ENCODE measurements at places on chromosomes 4 and X. TPM values are rescaled to one million over a fixed set of nuclear protein-coding genes. Genes with fewer than 3 reads are reported as not detected.

GRCh38 chr4:6343939-6344408 is 74.3 kb downstream of the WFS1 start:
- no peaks in the 10 kb centered on the region for H3K4me1 ChIP-seq
- DNase-seq: peak; percentile 34
- H3K27me3 ChIP-seq: peaks cover 58% of the 10 kb centered on the region
- H3K36me3 ChIP-seq: no peaks in the 10 kb centered on the region
- no peak overlapping the region for H3K27ac ChIP-seq

GRCh38 chr4:74097631-74098426 is 1.2 kb downstream of the CXCL2 start:
- H3K4me1 ChIP-seq: peaks cover 41% of the 10 kb centered on the region
- no peaks in the 10 kb centered on the region for H3K27me3 ChIP-seq
- peak overlapping the region; percentile 93 for H3K27ac ChIP-seq
- H3K36me3 ChIP-seq: peaks cover 14% of the 10 kb centered on the region
- peak; percentile 56 for DNase-seq
- H3K4me3 ChIP-seq: peak overlapping the region; percentile 75

DNA sequence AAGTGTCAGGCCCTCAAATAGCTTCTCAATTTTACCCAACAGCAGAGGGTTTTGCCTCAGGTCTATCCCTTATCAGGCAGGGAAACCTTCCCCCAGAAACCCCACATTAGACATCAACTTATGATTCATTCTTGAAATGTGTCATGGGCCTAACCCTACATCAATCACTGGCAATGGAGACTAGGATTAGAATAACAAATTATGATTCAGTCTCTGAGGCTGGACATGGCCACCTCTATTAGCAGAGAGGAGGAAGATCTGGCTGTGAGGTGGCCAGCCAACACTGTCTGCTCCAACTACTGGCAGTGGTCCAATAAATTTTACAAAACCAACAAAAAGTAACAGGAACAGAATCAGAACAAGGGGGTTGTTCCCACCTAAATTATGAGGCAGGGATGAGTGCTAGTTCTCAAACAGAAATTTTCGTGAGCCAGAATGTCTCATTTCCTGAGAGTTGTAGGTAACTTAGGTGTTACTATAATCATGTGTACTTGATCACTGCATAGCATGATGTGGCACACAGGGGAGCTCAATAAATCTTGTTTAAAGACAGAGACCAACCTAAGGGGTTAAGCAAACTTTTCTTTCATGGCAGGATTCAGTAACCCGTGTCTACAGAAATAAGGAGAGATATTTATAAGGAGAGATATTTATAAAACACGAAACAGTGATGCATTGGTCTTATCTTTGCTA is 126.8 kb downstream of the NFKB1 start:
- H3K4me3 ChIP-seq: no peak overlapping the region
- H3K27ac ChIP-seq: no peak overlapping the region
- peaks cover 3% of the 10 kb centered on the region for H3K36me3 ChIP-seq
- no peaks in the 10 kb centered on the region for H3K4me1 ChIP-seq
- DNase-seq: no peak
- H3K27me3 ChIP-seq: no peaks in the 10 kb centered on the region

DNA sequence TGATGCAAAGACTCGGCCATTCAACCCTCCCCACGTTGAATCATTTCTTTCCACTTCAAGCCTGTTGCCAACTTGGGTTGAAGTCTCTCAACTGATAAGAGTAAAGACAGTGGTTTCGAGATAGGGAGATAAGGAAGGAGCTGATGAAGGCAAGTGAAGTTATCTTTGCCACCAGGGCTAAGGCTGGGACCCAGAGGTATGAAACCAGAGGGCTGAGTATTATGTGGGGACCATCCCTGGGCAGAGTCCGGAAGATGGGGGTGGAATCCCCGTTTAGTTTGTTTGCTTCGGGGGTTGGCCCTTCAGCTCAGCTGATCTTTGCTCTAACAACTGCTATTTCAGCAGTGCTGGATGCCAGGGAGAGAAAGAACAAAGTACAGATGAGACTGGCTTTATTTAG is 2.3 kb upstream of the XPNPEP2 start:
- peaks cover 3% of the 10 kb centered on the region for H3K4me1 ChIP-seq
- H3K4me3 ChIP-seq: no peak overlapping the region
- H3K36me3 ChIP-seq: no peaks in the 10 kb centered on the region
- no peak for DNase-seq
- no peak overlapping the region for H3K27ac ChIP-seq

DNA sequence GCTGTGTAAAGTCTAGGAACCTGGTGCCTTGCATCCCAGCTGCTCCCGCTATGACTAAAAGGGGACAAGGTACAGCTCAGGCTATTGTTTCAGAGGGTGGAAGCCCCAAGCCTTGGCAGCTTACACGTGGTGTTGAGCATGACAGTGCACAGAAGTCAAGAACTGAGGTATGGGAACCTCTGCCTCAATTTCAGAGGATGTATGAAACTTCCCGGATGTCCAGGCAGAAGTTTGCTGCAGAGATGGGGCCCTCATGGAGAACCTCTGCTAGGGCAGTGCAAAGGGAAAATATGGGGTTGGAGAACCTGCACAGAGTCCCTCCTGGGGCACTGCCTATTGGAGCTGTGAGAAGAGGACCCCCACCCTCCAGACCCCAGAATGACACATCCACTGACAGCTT is 76.6 kb downstream of the DDX60 start:
- H3K4me1 ChIP-seq: no peaks in the 10 kb centered on the region
- H3K4me3 ChIP-seq: no peak overlapping the region
- no peak for DNase-seq
- no peak overlapping the region for H3K27ac ChIP-seq
- no peaks in the 10 kb centered on the region for H3K27me3 ChIP-seq

GRCh38 chr4:168162604-168163003 is 70.3 kb downstream of the ANXA10 start:
- H3K4me1 ChIP-seq: no peaks in the 10 kb centered on the region
- no peak overlapping the region for H3K4me3 ChIP-seq
- H3K27ac ChIP-seq: no peak overlapping the region
- H3K36me3 ChIP-seq: no peaks in the 10 kb centered on the region
- H3K27me3 ChIP-seq: no peaks in the 10 kb centered on the region
- DNase-seq: no peak

DNA sequence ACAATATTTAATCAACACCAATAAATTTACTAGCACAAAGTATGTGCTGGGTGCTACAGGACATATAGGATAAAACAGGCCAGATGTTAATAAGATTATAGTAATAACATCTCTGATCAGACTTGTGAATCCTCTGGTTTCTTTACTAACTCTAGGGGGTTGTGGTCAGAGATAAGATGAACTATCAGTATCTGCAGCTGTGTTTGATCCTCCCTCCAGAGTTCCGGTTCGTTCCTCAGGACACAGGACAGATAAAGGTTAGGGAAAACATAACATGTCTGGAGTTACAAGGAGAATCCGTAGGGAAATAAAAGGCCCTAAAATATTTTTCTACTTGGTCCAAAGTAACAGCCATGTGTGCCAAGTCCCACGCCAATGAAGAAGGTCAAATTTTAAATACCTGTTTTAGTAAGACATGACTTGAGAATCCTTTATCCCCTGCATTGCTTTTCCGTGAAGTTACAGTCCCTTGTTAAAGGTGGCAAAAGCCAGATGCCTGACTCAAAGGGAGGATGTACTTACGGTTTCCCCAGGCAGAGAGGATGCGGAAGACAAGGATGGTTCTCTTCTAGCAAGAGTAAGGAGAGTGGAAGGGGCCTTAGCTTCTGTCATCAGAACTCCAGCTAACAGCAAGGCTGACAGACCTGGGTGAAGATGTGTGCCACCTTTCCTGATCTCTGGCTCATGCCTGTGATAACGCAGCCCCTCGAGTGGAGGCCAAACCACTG is 44.4 kb downstream of the KIAA0232 start:
- no peak overlapping the region for H3K4me3 ChIP-seq
- H3K4me1 ChIP-seq: peaks cover 3% of the 10 kb centered on the region
- H3K36me3 ChIP-seq: peaks cover 71% of the 10 kb centered on the region

GRCh38 chr4:181944527-181944926 is 298.7 kb upstream of the TENM3 start:
- H3K36me3 ChIP-seq: no peaks in the 10 kb centered on the region
- no peaks in the 10 kb centered on the region for H3K4me1 ChIP-seq
- no peak for DNase-seq

- H3K36me3 ChIP-seq: no peaks in the 10 kb centered on the region
- H3K4me3 ChIP-seq: no peak overlapping the region
- no peaks in the 10 kb centered on the region for H3K4me1 ChIP-seq
- H3K27me3 ChIP-seq: no peaks in the 10 kb centered on the region
- H3K27ac ChIP-seq: no peak overlapping the region
Observed at GRCh38 chr4:125317525-125317877, 2.7 kb downstream of the FAT4 start.

- H3K4me3 ChIP-seq: no peak overlapping the region
- no peaks in the 10 kb centered on the region for H3K27me3 ChIP-seq
- H3K4me1 ChIP-seq: no peaks in the 10 kb centered on the region
- peak; percentile 63 for DNase-seq
- no peaks in the 10 kb centered on the region for H3K36me3 ChIP-seq
Observed at GRCh38 chrX:23756165-23756564, 13.1 kb upstream of the ACOT9 start.

GRCh38 chr4:121738780-121739535 is 26.0 kb downstream of the SMIM43 start:
- H3K4me1 ChIP-seq: no peaks in the 10 kb centered on the region
- H3K27me3 ChIP-seq: no peaks in the 10 kb centered on the region
- DNase-seq: no peak
- H3K36me3 ChIP-seq: no peaks in the 10 kb centered on the region
- H3K27ac ChIP-seq: no peak overlapping the region
- H3K4me3 ChIP-seq: no peak overlapping the region

DNA sequence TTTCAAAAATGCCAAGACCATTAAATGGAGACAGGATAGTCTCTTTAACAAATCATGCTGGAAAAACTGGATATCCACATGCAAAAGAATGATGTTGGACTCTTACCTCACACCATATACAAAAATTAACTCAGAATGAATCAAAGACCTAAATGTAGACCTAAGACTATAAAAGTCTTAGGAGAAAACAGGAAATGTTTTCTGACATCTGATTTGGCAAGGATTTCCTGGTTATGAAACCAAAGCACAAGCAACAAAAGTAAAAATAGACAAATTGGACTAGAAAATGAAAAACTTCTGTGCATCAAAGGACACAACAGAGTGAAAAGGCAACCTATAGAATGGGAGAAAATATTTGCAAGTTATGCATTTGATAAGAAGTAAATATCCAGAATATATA is 37.6 kb downstream of the ARFIP1 start:
- H3K4me3 ChIP-seq: no peak overlapping the region
- DNase-seq: no peak
- H3K36me3 ChIP-seq: no peaks in the 10 kb centered on the region

DNA sequence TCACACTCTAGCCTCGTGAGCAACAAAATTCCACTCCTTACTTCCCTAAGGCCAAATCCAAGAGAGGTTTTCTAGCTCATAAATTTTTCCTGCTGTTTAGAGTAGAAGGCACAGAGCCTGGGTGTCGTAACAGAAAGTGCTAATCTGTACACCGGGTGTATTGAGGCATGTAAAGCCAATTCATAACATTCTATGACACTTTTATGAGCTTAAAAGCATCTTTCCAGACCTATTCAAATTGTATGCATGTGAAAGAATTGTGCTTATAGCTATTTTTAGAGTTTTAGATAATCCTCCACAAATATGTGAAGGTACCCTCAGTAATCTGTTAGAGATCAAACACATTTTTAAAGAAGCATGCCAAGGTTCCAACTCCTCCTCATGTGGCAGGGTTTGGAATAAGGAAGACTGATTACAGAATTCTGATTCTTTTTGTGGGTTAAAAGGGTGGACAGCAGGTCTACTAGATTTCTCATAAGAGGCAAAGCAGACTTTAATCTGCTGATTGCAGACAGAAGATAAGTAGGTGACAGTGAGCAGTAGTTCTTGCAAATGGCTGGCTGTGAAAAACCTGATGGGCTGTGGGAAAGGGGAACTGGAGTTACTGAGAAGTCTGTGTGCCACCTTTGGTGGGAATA is 25.5 kb upstream of the LRCH2 start:
- H3K4me3 ChIP-seq: no peak overlapping the region
- H3K4me1 ChIP-seq: no peaks in the 10 kb centered on the region
- H3K36me3 ChIP-seq: no peaks in the 10 kb centered on the region
- H3K27ac ChIP-seq: no peak overlapping the region
- no peaks in the 10 kb centered on the region for H3K27me3 ChIP-seq

GRCh38 chrX:110417128-110417527 is 58.5 kb downstream of the RTL9 start:
- no peaks in the 10 kb centered on the region for H3K36me3 ChIP-seq
- H3K27ac ChIP-seq: no peak overlapping the region
- no peak for DNase-seq
- peaks cover 11% of the 10 kb centered on the region for H3K4me1 ChIP-seq
- H3K27me3 ChIP-seq: no peaks in the 10 kb centered on the region

GRCh38 chr4:48175328-48175727 is 41.3 kb upstream of the TXK start:
- no peaks in the 10 kb centered on the region for H3K36me3 ChIP-seq
- H3K27ac ChIP-seq: no peak overlapping the region
- no peak overlapping the region for H3K4me3 ChIP-seq
- H3K4me1 ChIP-seq: peaks cover 17% of the 10 kb centered on the region
- DNase-seq: no peak
- no peaks in the 10 kb centered on the region for H3K27me3 ChIP-seq

DNA sequence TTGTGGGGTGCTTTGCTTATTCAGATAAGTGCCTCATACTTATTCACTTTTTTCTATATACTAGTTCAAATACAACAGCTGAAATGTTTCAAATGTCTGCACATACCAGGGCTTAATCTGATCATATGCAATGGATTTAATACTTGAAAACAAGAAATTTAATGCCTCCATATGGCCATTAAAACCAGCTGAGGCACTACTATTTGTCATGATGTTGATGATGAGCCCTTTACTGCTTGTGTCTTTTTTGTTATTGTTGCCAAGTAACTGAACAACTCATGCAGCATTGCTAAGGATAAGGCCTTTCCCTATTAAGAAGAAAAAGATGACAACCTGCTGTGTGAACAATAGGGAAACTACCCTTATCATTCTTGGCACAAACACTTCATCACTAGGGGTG is 52.5 kb downstream of the MAGEB10 start:
- DNase-seq: no peak
- no peak overlapping the region for H3K27ac ChIP-seq
- H3K27me3 ChIP-seq: no peaks in the 10 kb centered on the region
- no peak overlapping the region for H3K4me3 ChIP-seq
- no peaks in the 10 kb centered on the region for H3K36me3 ChIP-seq
- H3K4me1 ChIP-seq: no peaks in the 10 kb centered on the region

- no peaks in the 10 kb centered on the region for H3K4me1 ChIP-seq
- no peaks in the 10 kb centered on the region for H3K36me3 ChIP-seq
- no peak for DNase-seq
- H3K27ac ChIP-seq: no peak overlapping the region
- no peak overlapping the region for H3K4me3 ChIP-seq
Observed at GRCh38 chr4:165553221-165553810, 174.5 kb downstream of the CPE start.

The RPS6KA6 gene
- total RNA-seq: 0.11 TPM

The NAP1L2 gene
- total RNA-seq: not detected

The AMTN gene
- total RNA-seq: not detected

The RAB39B gene
- total RNA-seq: 0.09 TPM

The NDST3 gene
- total RNA-seq: not detected

The RTL5 gene
- not detected for total RNA-seq

The NPY5R gene
- total RNA-seq: not detected

The CT45A8 gene
- 27.7 TPM for total RNA-seq

The UVSSA gene
- 12.4 TPM for total RNA-seq

The BMX gene
- total RNA-seq: 1.4 TPM

The RS1 gene
- total RNA-seq: not detected

The GYPA gene
- total RNA-seq: 116 TPM

The CXCL1 gene
- 0.22 TPM for total RNA-seq

All from K562 (cell line).